ENCODE measurements at places on chromosomes 3 and 15. TPM values are rescaled to one million over a fixed set of nuclear protein-coding genes. Genes with fewer than 3 reads are reported as not detected.

FBXW12 gene
- 0.62 TPM for polyA plus RNA-seq

ECE2 gene
- not detected for polyA plus RNA-seq

FEZF2 gene
- not detected for polyA plus RNA-seq

ZNF860 gene
- 1.7 TPM for polyA plus RNA-seq

DNA sequence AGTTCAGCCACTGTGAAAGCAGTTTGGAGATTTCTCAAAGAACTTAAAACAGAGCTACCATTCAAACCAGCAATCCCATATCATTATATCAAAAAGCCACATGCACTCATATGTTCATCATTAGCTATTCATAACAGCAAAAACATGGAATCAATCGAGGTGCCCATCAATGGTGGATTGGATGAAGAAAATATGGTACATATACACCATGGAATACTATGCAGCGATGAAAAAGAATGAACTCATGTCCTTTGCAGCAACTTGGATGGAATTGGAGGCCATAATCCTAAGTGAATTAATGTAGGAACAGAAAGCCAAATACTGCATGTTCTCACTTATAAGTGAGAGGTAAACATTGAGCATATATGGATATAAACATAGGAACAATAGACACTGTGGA is 32.1 kb downstream of the IMPG2 start:
- DNase-seq = no peak

- no peak for DNase-seq
Measured at GRCh38 chr3:128297401-128298138, 144.3 kb downstream of the EEFSEC start.

DNA sequence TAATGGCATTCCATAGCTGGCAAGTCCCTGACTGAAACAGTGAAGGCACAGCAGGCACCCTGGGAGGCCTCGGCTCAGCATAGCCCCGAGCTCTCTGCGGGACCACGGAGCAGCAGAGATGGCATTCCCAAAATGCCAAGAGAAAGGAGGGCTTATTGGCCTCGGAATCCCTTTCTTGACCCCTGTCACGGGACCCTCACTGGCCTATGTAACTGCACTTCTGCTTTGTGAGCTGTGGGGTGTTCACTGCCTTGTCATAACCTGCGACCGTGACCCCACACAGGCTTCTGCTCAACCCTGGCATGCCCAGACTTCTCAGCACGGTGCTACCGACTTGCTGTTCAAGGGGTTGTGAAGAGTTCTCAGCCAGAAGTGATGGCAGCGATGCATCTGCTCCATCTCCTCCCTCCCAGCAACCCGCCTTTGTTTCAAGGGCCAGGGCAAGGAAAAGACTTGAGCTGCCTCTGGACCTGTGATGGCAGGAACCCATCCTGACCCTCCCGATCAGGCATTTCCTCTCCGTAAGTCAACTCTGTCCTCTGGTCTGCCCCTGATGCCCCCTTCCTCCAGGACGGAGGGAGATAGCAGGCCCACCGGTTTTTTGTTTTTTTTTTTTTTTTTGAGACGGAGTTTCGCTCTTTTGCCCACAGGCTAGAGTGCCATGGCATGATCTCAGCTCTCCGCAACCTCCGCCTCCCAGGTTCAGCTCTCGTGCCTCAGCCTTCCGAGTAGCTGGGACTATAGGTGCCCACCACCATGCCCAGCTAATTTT is 30.5 kb downstream of the EHD4 start:
- no peak for DNase-seq

- no peak for DNase-seq
Measured at GRCh38 chr3:45566951-45567411, 27.6 kb upstream of the LIMD1 start.

DNA sequence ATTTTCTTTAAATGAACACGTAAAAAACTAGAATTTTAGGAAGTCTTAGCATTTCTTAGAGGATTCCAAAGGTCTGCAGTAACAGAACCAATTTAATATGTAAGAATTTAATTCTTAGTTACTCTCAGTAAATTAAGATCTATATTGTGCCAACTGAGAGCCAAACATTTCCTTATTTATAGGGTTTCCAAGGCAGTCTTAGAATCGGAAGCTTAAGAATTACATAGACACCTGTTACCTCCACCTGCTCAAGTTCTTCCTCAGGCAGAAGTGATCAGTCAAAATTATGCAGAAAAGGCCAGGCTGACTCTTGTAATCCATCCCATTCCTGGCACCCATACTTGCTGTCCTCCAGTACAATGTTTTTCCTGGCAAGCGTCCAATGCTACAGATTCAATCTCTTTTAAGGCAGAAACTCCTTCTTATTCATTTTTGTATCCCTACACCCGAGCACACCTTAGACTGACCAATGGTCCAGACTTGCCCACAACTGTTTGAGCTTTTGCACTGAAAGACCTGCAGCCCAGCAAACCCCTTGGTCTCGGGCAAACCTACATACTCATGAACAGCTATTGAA is 64.3 kb downstream of the NCEH1 start:
- no peak for DNase-seq

DNA sequence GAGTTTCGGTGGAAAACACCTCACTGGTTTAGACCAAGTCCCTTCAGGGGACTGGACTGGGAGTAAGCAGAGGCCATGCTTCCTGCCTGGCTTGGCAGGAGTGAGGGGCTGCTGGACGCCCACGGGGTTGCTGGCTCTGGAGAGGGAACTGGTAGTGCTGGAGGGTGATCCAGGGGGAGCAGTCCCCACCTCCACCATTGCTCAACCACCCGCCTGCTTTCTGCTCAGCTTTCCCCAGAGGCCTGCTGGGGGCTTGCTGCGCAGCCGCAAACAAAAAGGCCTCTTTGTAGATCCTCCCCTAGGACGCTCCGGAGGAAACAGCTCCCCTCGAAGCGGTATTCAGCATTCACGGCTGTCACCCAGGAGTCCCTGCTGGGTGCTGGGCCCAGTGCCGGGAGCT is 33.5 kb downstream of the EBLN2 start:
- no peak for DNase-seq

DNA sequence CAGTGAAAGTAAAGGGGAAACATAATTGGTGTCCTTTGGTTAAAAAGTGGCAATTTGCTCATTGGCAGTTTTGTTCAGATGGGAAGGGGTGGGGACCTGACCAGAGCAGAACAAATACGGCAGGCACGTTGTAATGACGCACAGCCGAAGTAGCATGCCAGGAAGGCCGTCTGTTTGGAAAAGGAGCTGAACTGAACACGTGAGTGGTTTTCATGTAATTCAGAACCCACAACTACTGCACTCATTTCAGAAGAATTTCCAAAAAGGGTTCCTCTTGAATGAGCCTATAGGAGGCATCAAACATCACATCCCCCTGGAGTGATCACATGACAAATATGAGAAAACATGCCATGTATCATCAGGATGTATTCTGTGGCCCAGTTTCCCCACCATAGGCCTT is 42.9 kb upstream of the LMCD1 start:
- no peak for DNase-seq

GRCh38 chr15:65275104-65275727 is 11.5 kb downstream of the PARP16 start:
- no peak for DNase-seq

GRCh38 chr3:27591312-27592210 is 107.4 kb upstream of the SLC4A7 start:
- no peak for DNase-seq
